T-cell (primary cell): ENCODE measurements at places on chromosomes 16 and 17. TPM values are rescaled to one million over a fixed set of nuclear protein-coding genes. Genes with fewer than 3 reads are reported as not detected.
A peak's percentile ranks its signal among the peaks of the same experiment; 100 is the strongest.

DNA sequence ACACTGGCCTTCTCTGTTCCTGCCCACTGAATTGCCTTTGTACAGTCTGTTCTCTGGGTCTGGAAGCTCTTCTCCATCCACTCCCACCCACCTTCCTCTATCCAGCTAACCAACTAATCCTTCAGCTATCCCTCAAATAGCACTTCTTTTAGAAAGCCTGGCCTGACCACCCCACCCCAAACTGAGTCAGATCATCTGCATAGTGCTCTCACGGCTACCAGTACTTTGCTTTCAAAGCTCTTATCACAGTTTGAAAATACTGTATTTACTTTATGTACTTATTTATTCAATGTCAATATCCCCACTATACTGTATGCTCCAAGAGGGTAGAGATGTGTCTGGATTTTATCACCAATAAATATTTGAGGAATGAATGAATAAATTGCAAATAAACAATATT is 4.5 kb upstream of the CLDN7 start:
- no peak for DNase-seq

- no peak for DNase-seq
Observed at GRCh38 chr16:81651758-81652718, 127.1 kb upstream of the PLCG2 start.

GRCh38 chr16:83701494-83701893 is 106.3 kb upstream of the HSBP1 start:
- DNase-seq = no peak

GRCh38 chr17:51170736-51171135 is 4.5 kb downstream of the NME2 start:
- DNase-seq = no peak

GRCh38 chr16:68590201-68590994 is 51.3 kb downstream of the ZFP90 start:
- peak; percentile 51 for DNase-seq

- no peak for DNase-seq
Observed at GRCh38 chr16:3548445-3548844, 28.8 kb downstream of the NLRC3 start.

DNA sequence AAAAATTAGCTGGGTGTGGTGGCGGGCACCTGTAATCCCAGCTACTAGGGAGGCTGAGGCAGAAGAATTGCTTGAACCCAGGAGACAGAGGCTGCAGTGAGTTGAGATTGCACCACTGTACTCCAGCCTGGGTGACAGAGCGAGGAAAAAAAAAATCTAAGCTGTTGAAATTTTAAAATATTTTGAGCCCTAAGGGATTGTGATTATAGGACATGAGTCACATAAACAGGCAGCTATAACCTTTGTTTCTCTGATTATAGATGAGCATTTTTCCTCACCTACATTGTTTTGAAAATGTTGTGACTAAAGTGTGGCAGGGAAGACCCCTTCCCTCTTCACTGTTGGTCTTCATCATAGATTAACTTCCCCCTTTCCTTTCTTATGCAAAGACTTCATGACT is 135.5 kb downstream of the MGAT5B start:
- DNase-seq = no peak

DNA sequence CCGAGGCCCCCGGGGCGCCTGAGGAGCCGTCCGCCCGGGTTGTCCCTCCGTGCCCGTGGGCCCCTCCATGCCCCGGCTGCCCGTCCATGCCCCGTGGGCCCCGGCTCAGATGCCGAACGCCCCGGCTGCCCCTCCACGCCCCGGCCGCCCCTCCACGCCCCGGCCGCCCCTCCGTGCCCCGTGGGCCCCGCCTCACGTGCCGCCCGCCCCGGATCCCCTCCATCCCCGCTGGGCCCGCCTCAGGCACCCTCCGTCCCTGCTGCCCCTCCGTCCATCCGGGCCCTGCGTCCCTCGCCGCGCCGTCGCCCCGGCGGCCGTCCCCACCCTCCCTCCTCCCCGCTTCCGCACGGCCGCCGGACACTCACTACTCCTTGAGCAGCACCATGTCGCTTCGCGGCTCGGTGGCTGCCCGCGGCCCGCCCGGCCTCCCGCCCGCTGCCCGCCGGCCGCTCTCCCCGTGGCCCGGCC is 382 bp downstream of the PITPNA start:
- no peak for DNase-seq

DNA sequence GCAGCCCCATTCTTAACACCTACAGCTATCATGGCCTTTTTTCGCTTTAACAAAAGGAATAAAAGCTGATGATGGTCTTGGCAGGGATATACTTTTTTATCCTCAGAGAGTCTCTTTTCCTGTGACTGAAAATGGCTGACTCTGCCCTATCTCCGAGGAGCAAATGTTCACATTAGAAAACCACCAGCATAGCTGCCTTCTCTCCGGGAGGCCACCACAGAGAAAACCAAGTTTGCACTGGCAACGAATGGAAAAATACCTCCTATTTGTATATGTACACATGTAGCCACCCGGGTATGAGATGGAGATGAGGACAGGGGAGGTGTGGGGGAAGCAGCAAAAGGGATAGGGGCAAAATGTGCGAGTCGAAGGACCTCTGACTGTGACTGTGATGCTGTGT is 88.2 kb downstream of the STX8 start:
- no peak for DNase-seq

GRCh38 chr17:75516619-75517296 is 430 bp downstream of the TSEN54 start:
- DNase-seq = peak; percentile 26

- DNase-seq = no peak
Observed at GRCh38 chr17:74520790-74521480, 10.3 kb downstream of the CD300LB start.

DNA sequence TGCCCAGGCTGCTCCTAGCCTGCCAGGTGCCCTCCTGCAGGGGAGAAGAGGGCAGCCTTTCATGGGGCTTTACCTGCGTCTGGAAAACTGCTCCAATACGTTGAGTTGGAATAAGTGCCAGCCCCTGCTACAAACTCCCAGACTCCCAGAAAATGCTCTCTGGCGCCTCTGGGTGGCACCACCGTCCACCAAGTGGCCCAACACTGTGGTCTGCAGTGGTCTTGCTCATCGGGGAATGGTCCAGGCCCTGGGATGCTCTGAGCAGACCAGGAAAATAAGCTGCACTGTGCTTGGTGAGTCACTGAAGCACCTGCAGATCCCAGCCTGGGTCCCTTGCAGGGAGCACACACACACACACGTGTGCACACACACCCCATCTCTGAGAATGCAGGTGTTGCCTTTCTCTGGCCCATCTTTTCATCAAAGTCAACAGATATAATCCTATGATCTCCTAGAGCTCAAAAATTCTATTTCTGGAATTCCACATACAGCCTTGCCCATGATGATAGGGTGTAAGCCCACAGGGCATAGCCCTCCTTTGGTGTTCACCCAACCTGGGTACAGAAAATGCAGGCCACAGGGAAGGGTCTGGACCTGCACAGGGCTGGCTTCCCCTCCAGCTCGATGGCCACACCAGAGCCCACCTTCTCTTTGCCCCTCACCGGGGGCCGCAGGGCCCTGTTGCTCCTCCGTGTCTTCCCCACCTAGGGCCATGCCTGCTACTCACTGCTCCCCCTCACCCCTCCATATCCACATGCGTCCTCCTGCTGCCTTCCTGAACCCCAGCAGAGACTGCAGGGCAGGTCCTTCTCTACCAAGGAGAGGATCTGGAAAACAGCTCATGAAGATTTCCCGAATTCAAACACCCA is 20.5 kb downstream of the CDIP1 start:
- DNase-seq = no peak

GRCh38 chr16:48373258-48374029 is 11.8 kb downstream of the SIAH1 start:
- DNase-seq = no peak

- DNase-seq = no peak
Observed at GRCh38 chr17:64380985-64381384, 9.7 kb downstream of the PECAM1 start.

DNA sequence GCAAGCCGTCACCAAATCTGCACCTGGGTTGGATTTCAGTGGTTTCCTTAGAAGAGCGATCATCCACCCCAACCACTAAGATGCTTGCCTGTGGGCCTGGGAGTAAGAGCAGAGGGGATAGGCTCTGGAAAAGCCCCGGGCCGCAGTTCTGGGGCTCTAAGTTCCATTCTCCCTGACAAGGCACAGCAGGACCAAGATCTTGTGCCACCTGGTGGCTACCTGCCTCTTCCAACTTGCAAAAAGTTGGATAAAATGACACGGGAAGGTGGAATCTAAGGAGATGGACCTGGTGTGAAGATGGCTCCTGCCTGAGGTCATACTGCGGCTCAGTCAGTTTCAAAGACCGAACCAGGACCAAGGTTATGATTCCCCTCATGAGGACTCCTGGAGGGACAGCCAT is 42.3 kb downstream of the ABCC12 start:
- no peak for DNase-seq

Gene KCNAB3
- 10.0 TPM for total RNA-seq

- DNase-seq = no peak
Observed at GRCh38 chr17:81071761-81072741, 37.1 kb downstream of the BAIAP2 start.

GRCh38 chr16:89222931-89223330 is 5.4 kb downstream of the ZNF778 start:
- no peak for DNase-seq

GRCh38 chr16:72110662-72111615 is 17.3 kb downstream of the DHX38 start:
- DNase-seq = no peak

Gene CD300E
- 0.38 TPM for total RNA-seq
